ENCODE measurements at places on chromosomes 12 and 14.

- DNase-seq, result no peak
Observed at GRCh38 chr12:124673801-124674617, 106.6 kb upstream of the NCOR2 start.

GRCh38 chr12:130338794-130339601 is 1.3 kb downstream of the PIWIL1 start:
- no peak for DNase-seq

- DNase-seq, result no peak
Observed at GRCh38 chr12:116765271-116765670, 27.2 kb downstream of the RNFT2 start.

DNA sequence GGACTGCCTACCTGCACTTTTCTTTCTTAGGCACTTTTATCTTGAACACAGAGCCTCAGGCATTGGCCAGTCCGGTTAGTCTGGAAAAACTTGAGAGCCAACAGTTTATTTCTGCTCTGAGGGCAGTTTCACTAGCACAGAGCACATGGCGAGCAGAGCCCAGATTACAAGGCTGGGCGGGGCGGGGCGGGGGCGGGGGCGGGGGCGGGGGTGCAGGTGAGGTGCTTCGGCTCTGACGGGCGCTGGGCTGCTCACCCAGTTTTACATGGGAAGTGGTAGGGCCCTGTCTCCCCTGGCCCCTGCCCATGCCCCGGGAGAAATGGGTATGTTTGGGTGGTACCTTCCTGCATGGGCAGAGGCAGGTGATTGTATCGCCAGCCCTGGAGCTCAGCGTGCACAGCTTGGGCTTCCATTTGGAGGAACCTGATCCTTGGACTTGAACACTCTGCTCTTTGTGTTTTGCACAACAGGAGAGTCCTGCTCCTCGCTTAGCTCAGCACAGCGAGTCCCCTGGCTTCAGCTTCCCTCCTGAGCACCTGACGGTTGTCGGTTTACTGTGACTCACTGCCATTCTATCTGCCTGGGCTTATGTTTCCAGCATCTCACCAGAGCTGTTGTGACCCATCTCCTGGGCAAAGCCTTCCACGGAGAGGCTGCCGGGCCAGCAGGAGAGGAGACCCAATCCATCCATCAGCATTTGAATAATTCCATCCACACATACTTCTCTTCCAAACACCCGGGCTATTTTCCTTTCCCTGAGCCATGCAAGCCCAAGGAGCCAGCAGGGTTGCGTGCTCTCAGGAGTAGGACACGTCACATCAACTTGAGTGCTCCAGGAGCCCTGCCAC is 108.5 kb downstream of the ARF6 start:
- DNase-seq, result peak; percentile 53

- no peak for DNase-seq
Observed at GRCh38 chr12:113239811-113240331, 18.6 kb downstream of the TPCN1 start.

- DNase-seq, result no peak
Observed at GRCh38 chr14:22502551-22502950, 86.5 kb downstream of the DAD1 start.
